Caco-2 (cell line): ENCODE measurements at places on chromosomes 1 and 21.

DNA sequence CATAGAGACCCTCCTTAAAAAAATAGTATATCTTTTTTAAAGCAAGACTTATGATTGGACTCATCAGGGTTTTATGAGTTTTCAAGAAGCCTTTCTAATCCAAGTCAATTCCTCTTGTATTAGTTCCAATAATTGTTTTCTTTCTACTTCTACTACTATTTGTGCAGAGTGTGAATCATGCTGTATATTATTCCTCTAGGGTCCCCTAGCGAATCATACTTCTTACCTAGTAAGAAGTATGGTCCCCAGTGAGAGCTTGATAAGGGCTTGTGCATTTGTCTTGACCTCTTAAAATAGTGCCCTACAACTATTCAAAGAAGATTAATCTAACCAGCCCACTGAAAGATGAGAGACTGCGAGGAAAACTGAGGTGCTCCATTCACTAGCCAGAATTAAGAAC lies 715.7 kb upstream of the ZP4 start:
- DNase-seq: no peak

DNA sequence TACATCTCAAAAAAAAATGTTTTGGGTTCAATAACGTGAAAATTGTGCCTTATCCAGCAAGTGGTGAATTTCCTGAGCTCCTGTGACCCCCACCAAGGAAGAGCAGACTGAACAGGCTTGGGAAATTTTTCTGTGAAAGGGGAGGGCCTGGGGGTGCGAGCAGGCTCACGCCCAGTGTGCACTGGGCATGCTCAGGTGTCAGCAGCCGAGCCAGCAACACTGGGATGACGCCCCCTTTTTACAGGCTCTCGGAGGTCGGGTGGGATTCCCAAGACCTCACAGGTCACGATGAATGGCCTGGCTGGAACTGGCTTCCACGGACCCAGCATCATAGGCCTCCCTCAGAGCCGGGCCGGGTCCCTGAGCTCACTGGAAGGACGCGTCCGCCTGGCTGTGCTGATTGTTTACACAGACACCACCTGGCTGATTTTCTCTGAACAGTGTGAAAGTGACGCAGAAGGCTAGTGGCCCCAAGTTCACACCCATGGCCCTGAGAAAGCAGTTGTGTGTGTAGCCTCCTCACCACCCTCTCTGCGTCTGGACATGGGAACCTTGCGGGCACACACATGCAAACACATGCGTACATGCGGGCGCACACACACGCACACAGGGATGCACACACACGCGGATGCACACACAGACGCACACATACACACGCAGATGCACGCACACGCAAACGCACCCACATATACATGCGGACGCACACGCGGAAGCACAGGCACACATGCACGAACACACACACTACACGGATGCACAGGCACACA lies 9.2 kb downstream of the CSTB start:
- peak; percentile 39 for DNase-seq

DNA sequence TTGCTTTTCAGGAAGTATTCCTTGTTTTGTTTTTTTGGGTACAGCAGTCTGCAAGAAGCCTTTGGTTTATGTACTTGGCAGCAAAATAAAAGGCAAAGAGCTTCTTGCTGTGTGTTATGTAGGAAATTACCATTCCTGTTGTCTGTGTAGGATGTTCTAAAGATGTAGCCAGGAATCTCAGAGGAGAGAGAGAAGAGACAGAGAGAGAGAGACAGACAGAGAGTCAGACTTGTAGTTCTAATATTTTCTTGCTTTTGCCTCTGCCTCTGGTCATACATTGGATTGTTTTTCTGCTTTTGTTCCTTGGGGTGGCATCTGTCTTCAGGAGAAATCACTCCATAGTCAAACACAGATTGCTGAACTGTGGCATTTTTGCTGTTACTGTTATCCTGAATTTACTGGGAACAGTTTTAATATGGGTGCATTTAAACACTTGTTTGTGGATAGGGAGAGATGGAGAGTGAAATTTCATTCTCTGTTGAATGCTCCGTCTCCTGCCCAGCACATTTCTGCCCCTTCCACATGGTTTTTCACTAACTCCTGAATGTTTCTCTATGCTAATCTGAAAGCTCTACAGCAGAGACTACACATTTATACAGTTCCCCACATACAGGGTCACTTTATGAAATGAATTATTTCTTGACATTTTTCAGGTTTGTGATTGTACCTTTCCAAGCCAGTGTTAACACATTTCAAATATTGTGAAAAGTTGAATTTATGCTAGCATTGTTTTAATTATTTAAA lies 49.8 kb downstream of the POU2F1 start:
- DNase-seq: no peak

DNA sequence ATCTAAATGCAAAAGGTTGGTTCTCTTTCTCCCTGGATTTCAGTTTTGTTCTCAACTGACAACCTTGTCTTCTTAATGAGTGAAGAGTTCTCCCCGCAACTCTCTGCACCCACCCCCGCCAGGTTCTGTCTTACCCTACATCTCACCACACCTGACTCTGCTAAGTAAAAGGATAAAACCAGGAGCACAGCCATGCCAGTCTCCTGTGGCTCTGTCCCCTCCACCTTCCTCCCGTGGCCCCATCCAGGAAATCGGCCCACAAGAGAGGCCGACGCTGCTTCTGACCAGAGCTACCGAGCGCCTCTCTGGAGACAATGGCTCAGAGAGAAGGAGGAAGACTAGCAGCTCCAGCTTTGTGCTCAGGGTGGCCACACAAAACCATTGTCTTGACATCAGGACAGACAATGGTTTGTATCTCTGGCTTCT lies 72.2 kb downstream of the PLEKHA6 start:
- no peak for DNase-seq

DNA sequence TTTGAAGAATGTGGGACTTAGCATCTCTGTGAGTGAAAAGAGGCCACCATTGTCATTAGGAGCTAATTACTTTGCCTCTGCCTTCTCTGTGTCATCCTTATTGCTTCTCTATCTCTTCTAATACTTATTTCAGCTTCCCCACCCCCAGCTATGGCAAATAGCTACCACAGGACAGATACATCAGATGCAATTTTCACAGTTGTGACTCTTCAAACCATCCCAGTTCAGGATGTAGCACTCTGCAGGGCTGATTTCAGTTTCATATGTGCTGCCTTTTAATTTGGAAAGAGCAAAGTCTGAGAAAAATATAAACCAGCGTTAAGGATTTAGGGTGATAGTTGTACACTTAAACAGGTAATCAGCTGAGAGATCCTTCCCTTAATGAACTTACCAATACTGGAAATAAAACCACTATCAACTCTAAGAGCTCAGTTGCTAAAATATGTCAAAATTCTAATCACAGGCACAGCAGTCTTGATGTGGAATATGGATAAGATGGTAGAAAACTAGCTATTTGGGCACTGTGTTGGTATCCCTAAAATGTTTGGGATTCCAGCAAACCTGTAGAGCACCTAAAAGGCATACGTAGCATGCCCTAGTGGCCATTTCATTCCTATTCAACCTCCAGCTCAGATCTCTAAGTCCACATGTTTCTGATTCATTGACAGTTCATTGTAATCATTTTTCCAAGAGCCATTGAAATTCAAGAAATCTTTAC lies 148.4 kb downstream of the SYT2 start:
- DNase-seq: no peak

DNA sequence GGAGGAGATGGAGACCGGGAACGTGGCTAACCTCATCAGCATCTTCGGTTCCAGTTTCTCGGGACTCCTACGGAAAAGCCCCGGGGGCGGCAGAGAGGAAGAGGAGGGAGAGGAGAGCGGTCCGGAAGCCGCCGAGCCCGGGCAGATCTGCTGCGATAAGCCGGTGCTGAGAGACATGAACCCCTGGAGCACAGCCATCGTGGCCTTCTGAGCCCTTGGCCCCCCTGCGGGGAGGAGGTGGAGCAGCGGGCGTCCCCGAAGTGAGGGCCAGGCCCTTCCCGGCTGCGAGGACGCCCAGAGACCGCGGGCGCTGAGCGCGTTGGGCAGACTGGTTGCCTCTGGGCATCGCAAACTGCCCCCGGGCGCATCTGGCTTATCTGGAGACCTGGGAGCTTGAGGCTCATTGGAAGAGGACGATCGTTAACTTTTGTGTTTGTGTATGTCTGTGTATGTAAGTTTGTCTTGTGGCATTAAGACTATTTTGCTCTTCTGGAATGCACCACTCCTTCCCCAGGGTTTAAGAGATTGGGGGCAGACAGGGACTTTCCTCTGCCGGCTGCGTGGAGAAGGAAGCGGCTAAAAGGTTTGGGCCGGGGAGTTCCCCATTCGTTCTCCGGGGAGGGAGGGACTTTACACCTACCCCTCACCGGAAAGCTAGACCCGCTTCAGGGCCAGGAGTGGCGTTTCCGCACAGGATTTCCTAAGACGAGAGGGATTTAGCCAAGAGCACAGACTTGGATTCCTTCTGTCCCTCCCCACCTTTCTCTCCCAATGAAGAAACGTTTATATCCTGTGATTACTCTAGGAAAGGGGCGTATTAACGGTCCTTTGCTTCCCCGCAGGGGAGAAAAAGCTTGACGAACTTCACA lies 1.4 kb downstream of the IER5 start:
- peak; percentile 57 for DNase-seq

GRCh38 chr1:104056786-104057185 lies 307.1 kb downstream of the AMY1C start:
- no peak for DNase-seq

- DNase-seq: no peak
Observed at GRCh38 chr1:227068883-227069282, 128.8 kb downstream of the COQ8A start.
